ENCODE measurements at places on chromosomes 6 and 20.

- no peak for DNase-seq
Measured at GRCh38 chr20:20002101-20002998, 14.8 kb upstream of the NAA20 start.

DNA sequence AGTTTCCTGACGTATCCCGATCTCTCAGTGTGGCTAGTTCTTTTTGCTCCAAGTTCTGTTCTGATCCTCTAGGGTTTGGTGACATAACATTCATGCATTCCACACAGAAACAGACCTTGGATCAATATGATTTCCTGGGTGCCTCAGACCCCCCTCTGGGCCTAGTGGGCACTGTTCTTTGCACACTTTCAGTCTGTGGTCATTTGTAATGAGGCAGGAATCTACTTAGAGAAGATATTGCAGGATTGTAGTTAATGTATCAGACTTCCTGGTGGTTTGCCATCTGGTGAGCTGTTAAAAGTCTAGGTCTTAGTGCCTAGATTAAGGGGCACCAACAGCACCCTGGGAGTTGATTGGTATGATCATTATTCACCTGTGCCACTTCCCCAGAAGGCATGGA is 7.5 kb downstream of the BEND6 start:
- DNase-seq: no peak

- DNase-seq: no peak
Measured at GRCh38 chr6:159307246-159307790, 138.1 kb downstream of the FNDC1 start.

DNA sequence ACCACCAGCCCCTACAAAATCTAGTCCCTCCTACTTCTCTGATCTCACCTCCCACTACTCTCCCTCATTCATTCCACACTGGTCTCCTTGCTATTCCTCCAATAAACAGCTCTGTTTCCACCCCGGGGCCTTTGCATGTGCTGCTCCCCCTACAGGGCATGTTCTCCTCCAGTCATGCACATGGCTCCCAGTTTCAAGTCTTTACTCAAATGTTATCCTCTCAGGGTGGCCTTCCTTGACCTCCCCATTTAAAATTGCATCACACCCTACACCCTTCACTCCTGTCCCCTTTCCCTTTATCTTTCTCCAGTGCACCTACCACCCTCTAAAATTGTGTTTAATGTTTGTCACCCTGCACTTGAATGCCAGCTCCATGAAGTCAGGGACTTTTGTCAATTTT is 174.5 kb downstream of the MRPL14 start:
- no peak for DNase-seq

GRCh38 chr20:61297986-61298385 is 45.9 kb downstream of the CDH4 start:
- DNase-seq: no peak

- no peak for DNase-seq
Measured at GRCh38 chr20:17446171-17446570, 85.0 kb downstream of the BFSP1 start.

DNA sequence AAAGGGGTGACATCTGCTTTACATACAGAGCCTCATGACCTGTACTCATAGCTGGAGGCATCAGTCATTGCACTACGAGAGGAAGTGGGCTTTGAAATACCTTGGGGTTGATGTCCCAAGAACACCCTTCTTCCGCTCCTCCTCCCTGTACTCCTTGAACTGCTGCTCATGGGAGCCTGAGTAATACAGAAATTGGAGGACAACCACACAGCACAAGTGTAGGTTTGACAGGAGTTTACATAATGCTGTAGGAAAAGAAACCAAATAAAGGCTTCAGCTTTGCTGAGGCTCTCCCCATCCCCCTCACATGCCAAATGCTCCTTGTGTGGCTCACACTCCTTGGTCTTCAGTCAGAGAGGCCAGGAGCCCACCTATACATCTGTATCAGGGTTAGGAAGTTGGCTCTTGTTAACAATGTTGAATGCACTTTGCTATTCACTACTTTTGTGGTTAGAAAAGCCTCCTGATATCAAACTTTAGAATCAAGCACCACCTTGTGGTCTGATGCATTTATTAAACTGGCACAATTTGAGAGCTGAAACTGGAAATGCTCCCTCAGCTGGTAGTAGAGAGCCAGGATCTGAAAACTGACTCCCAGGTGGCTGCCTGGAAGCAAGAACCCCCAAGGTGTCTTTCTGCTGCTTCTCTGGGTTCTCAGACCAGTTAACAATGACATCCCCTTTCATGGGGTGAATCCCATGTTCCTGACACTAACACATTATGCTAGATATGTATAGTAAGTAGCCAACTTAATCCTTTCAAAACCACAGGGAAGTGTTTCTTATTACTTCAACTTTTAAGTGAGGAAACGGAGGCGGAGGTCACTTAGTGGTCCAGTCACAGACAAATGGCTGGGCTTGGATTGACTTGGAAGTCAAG is 56.2 kb upstream of the EDN1 start:
- no peak for DNase-seq

GRCh38 chr6:148538261-148539190 is 195.9 kb downstream of the SASH1 start:
- no peak for DNase-seq

DNA sequence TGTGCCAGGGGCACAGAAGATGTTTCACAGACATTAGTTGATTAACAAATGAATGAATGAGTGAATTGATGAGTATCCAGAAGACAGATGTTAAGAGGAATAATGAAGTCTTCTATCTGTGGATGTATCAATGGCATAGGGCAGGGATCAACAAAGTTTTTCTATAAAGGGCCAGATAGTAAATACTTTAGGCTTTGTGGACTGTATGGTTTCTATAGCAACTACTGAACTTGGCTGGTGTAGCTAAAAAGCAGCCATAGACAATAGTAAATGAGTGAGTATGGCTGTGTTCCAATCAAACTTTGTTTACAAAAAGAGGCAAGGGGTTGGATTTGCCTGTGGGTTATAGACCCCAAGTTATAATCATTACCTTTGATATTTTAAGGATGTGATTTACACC is 144.0 kb downstream of the PRL start:
- no peak for DNase-seq

GRCh38 chr6:47701363-47701762 is 3.0 kb downstream of the ADGRF4 start:
- DNase-seq: no peak
